ENCODE measurements at places on chromosomes 2 and 18.

GRCh38 chr2:33598561-33599174 lies 431 bp downstream of the FAM98A start:
- peak; percentile 38 for DNase-seq

- no peak for DNase-seq
Observed at GRCh38 chr2:193738892-193739291, 1544.2 kb upstream of the TMEFF2 start.

DNA sequence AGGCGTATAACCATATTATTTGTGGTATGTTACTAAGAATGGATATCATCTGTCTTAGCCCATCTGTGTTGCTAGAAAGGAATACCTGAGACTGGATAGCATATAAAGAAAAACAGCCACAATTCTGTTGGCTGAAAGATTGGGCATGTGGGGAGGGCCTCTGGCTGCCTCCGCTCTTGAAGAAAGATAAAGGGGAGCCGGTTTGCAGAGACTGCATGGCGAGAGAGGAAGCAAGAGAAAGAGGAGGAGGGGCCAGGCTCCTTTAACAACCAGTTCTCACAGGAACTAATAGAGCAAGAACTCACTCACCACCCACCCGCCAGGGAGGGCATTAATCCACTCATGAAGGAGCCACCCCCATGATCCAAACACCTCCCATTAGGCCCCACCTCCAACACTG lies 29.2 kb upstream of the UXS1 start:
- DNase-seq = no peak

GRCh38 chr2:70214953-70215549 lies 24.2 kb upstream of the C2orf42 start:
- peak; percentile 96 for DNase-seq

GRCh38 chr2:227653419-227653818 lies 13.2 kb upstream of the SCYGR5 start:
- peak; percentile 34 for DNase-seq

DNA sequence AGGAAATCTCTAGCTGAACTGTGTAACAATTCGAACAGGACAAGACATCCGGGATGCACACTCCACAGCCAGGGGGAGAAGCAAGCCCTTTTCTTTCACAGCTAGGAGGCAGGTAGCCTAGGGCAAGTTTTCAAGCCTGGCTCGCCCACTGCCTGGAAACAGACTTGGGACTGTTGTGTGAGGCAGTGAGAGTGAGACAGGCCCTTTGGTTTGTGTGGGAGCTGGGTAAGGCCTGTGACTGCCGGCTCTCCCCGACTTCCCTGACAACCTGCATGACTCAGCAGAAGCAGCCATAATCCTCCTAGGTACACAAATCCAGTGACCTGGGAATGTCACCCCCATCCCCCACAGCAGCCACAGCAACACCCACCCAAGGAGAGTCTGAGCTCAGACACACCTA lies 179.7 kb downstream of the WDPCP start:
- no peak for DNase-seq

DNA sequence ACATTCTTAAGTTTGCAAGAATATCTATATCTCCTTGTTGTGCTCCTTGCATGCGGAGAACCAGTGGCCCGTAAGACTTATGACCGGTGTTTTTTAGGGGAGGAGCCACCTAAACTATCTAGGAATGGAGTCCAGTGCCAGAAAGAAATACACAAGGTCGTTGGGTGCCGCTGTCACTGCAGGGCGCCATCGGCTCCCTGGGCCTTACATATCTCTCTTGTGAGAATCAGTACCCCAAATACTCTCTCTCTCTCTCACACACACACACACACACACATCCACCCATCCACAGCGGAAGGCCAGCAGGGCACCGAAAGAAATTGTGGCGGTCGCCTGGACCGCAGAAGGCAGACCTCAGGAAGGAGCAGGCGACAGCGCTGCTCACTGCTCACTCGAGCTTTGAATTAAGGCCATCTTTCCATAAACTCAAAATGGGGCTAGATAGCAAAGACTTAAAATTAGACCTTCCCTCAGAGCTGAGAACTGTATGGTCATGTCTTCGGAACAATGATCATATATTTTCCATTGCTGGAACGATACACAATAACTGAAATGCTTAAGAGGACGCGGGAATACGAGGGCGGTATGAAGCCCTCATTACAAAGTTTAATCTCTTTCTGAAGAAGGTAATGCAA lies 10.4 kb downstream of the NR4A2 start:
- no peak for DNase-seq

GRCh38 chr2:185161701-185162100 lies 563.4 kb downstream of the ZNF804A start:
- no peak for DNase-seq

DNA sequence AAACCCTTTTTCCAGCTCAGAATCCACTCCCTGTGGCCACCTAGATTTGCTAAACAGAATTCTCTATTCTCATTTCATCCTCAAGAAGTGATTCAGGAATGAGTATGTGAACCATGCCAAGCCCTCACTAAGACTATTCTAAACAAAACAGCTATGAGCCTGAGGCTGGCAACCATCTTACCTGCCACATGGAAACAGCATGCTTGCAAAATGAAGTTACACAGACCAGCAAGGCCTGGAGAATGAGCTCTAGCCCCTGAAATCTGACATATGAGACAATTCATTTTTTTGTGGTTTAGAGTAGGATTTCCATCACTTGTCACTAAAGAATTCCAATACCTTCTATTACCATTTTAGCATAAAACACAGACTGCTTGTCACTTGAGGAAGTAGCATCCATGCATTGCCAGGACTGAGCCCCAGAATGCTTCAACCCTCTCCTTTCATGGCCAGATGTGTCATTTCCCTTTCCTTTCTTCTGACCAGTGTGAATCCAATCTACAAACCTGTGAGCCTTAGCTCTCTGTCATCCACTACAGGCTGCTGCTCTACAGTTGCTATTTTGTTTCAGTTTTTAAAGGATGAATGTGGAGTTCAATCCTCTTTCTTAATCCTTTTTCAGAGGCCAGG lies 744.3 kb upstream of the ACVR2A start:
- peak; percentile 42 for DNase-seq

GRCh38 chr2:102686479-102687439 lies 67.4 kb downstream of the SLC9A2 start:
- no peak for DNase-seq

- DNase-seq = no peak
Observed at GRCh38 chr2:187482796-187483195, 34.7 kb upstream of the CALCRL start.

GRCh38 chr2:138003411-138003810 lies 39.1 kb downstream of the HNMT start:
- DNase-seq = no peak

DNA sequence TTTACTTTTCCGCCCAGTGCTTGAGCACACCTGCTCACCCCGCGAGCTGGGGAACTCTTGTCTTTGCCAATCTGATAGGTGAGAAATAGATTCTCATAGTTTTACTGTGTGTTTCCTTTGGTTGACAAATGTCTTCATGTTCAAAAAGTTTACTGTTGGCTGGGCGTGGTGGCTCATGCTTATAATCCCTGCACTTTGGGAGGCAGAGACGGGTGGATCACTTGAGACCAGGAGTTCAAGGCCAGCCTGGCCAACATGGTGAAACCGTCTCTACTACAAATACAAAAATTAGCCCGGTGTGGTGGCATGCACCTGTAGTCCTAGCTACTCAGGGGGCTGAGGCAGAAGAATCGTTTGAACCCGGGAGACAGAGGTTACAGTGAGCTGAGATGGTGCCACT lies 10.3 kb downstream of the ODC1 start:
- DNase-seq = no peak

DNA sequence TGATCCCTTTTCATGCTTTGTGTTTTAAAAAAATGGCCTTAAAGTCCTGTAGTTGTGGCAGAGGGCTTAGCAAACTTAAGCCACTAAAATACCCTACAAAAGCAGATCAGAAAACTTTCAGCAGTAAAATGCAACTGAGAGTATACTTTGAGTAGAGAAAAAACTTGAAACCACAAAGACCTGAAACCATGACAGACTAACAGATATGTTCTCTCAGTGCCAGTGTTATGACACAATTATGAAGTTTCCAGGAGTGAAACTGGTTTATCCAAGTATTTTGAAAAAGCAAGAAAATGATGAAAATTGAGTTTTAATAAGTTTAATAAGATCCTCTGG lies 74.5 kb downstream of the SPRED2 start:
- DNase-seq = no peak

DNA sequence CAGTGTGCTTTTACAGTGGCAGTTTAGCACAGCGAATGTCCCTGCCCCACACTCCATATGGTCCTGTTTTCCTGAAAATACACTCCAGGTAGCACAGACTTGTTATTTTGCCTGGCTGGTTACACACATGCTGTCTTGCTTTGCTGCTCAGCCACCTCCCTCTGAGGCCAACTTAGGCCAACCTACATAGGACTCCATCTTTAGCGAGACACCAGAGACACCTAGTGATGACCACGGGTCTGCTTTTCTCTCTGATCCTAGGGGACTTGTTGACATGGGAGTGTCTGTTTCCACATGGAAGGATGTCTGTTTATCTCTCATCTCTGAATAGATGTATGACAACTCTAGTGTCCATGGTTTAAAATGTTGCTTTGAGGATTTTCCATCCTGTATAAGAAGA lies 43.3 kb downstream of the PLEKHB2 start:
- no peak for DNase-seq

- DNase-seq = no peak
Observed at GRCh38 chr2:3102922-3103569, 274.6 kb downstream of the EIPR1 start.

GRCh38 chr18:13354402-13354801 lies 135.8 kb downstream of the LDLRAD4 start:
- DNase-seq = no peak

GRCh38 chr18:28040211-28040610 lies 136.7 kb downstream of the CDH2 start:
- DNase-seq = no peak

DNA sequence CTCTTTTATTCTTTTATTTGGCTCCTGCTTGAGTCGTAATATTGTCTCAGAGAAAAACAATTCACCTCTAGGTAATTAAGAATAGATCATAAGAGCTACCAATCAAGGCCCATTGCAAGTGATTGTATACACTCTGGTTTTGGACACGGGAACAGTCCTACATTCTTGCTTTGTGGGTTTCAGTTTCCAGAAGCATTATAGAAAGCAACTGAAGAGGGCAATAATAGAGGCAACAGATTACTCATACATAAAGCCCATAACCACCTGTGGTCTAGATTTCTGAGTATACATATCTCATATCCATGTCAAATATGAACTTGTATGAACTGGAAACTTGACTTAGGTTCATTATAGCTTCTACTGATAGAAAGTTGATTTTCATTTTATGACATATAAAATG lies 65.4 kb downstream of the DIS3L2 start:
- no peak for DNase-seq

DNA sequence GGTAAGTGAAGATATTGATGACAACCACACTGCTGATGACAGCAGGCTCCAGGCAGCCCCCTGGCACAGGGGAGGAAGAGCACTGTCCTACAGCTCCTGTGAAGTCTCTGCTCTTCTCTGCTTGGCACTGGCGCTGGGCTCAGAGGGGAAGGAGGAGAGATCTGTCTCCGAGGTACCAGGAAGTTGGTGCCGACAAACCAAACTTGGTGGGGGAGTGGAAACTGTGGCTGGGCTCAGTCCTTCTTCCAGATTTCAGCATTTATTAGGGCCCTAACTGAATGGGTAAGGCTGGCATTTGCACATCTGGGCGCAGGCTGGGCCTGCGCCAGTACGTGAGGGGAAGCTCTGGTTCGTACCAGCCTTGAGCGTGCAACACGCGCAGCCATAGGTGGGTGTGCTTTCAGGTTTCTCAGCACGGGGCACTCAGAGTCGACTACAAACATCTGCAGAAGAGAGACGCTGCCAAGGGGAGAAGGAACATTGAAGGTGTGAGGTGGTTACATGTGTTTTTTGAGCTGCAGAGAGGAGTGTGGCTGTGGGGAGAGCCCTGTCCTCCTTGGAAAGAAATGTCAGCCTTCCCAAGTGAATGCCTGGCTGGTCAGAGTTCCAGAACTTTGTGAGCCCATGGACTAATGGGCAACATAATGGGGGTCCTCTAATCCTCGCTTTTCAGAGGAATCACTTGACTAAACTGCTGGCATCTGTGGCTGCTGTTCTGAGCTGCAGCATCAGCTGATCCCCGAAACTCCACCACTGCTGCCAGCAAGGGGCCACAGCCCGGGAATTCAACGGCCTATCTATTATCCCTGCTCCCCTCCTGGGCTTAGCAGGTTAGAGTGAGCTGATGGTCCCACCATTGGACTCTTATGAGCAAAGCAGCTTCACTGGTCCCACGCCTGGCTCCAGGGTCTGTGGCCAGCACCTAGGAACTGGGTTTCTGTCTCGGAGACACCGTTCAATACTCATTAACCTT lies 55.2 kb upstream of the SEMA4C start:
- no peak for DNase-seq

DNA sequence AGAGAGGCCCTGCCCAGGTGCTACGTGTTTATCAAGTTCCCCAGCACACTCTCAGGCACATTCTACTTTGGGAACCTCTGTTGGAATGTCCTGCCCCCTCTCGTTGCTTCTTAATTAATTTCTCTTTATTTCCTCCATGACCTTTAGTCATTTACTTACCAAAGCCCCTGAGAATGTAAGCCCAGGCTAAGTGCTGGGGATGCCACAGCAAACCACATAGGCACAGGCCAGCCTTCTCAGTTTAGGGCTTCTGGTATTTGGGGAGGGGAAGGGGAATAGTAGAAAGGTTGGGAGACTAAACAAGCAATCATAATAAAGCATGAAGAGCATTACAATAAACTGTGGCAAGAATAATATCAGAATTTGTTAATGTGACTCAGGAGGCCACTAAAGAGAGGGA lies 85.7 kb downstream of the EVA1A start:
- no peak for DNase-seq

GRCh38 chr2:233421091-233421816 lies 67.0 kb downstream of the DGKD start:
- DNase-seq = no peak

- no peak for DNase-seq
Observed at GRCh38 chr2:48313036-48313877, 216.7 kb upstream of the STON1 start.

DNA sequence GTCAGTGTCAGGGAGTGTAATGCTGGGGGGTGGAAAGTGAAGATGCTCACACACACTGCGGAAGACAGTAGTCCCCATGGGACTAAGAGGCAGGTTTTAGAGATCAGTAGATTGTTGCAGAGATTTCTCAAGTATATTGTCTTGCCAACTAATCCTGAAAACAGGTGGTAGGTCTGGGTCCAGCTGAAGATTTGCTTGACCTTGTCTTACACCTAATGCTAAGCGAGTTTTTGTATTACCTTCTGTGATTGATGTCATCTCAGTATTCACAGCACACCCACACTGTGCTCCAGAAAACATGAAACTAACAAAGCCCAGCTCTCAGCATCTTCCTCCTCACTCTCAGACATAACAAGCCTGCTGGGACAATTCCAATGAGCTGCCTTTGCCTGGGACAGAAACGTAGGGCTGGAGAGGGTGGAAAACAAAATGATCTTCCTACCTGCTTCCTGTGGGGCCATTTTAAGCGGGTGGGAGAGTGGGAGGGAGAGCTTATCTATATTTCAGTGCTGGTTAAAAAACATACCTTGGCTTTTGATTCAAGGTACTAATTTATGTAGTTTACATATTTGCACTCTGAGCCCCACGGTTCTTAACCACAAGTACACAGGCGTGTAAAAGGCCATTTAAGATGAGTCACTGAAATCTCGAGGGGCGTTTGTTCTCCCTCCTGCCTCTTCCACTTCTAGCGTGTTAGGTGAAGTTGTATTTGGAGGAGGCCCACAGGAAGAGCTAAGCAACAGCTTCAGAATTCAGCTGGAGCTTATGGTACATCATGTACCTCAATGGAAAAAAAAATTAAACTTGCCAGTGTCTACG lies 23.1 kb upstream of the RBMS1 start:
- DNase-seq = peak; percentile 51
